ENCODE measurements at places on chromosomes 6 and 20.
A peak's percentile ranks its signal among the peaks of the same experiment; 100 is the strongest.

GRCh38 chr20:24610341-24611115, 141.1 kb downstream of the SYNDIG1 start:
- peak; percentile 86 for DNase-seq

- DNase-seq, result peak; percentile 62
Measured at GRCh38 chr20:41499961-41500725, 118.0 kb downstream of the CHD6 start.

- peak; percentile 54 for DNase-seq
Measured at GRCh38 chr20:7113577-7114466, 346.3 kb downstream of the BMP2 start.

DNA sequence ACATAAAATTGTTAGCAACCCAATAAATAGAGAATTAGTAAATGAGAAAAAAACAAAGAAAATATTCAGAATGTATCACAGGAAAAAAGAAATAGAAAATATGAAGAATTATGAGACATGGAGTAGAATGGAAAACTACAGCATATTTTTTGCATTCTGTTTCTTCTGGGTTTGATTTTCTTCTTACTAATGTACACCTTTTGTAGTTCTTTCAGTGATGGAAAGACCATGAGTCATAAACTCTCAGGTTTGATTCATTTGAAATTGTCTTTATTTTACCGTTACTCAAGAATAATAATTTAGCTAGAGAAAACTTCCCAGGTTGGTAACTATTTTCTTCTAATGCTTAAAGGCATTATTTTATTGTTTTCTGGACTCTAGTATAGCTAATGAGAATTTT, 90.3 kb upstream of the TMEM170B start:
- DNase-seq, result no peak

GRCh38 chr6:137705160-137706082, 161.6 kb upstream of the TNFAIP3 start:
- peak; percentile 60 for DNase-seq
